ENCODE measurements at places on chromosomes 7 and 10.

DNA sequence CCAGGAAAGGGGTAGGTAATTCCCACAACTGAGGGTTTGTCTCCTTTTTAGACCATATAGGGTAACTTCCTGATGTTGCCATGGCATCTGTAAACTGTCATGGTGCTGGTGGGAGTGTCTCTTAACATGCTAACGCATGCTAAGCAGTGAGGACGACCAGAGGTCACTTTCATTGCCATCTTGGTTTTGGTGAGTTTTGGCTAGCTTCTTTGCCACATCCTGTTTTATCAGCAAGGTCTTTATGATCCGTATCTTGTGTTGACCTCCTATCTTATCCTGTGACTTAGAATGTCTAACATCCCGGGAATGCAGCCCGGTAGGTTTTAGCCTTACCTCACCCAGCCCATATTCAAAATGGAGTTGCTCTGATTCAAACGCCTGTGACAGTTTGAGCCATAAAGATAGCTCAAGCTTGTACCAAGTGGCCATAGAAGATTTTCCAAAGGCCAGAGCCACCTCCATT lies 176.0 kb upstream of the NAMPT start:
- DNase-seq: peak; percentile 6

- DNase-seq: no peak
Observed at GRCh38 chr7:9125246-9125645, 691.8 kb downstream of the NXPH1 start.

GRCh38 chr7:143456992-143457793 lies 13.9 kb downstream of the TAS2R60 start:
- DNase-seq: peak; percentile 38

DNA sequence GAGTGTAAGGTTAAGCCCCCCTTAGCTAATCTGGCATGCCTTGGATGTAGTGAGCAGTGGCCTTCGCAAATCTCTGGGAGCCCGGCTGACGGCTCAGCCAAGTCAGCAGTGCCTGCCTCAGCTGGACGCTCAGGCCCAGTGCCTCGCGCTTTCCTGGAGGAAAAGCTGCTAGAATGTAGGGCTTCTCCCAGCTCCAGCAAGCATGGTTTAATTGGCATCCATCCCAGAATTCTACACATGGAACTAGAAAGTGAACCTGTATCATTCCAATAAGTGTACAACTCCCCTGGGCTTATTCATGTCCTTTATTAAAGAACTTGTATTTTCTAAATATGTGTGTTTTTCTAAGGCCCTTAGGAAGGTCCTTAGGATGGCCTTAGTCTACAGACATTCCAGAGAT lies 287.8 kb upstream of the SHH start:
- no peak for DNase-seq

GRCh38 chr10:22617516-22617915 lies 96.9 kb downstream of the PIP4K2A start:
- no peak for DNase-seq

Data from HFFc6 (cell line).